Stimulated activated effector memory CD8-positive, alpha-beta T cell treated with anti-CD3 and anti-CD28 coated beads, Interleukin-12 subunit alpha, Interleukin-12 subunit beta, amount 100 ng/mL, for 72 hours (primary cell): ENCODE measurements at places on chromosomes 1 and 21.

DNA sequence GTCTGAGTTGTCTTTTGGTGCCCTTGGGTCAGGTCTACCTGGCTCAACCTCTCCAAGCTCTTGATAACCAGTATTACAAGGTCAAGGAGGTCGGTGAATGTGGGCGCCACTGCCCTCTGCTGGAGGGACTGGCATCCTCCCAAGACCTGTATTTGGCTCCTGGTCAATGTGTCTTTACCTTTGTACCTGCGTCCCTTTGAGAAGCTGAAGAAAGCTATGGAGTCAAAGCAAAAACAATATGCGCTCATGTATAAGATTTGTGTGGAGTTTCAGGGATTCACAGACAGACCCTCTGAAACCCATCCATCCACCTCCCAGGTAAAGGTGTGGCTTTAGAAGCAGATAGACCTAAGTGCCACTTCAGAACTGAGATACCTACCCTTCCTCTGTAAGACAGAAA is 61.8 kb upstream of the NBL1 start:
- peak; percentile 89 for DNase-seq

DNA sequence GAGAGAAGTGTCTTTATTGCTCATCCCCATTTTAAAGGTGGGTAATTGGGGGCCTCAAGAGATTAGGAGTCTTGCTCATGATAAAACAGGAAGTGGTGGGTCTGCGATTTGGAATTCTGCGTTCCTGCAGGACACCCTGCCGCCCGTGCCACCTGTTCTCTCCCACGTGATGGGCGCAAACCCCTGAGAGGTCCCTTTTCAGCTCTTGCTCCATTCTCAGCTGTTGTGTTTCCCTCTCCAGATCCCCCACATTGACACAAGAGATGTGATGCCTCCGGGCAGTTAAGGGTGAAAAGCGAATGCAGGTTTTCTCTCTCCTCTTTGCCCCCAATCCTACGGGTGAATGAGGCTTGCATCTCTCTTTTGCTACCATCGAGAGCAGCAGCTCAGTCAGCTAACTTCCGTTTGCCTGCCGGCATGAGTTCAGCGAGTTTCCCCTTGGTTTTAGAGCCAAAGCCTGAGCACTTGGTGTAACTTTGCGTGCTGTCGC is 57.5 kb downstream of the KIF26B start:
- DNase-seq = no peak

GRCh38 chr1:99146129-99146848 is 118.0 kb upstream of the PLPPR4 start:
- DNase-seq = no peak

GRCh38 chr1:204335085-204335484 is 24.6 kb downstream of the PLEKHA6 start:
- no peak for DNase-seq

DNA sequence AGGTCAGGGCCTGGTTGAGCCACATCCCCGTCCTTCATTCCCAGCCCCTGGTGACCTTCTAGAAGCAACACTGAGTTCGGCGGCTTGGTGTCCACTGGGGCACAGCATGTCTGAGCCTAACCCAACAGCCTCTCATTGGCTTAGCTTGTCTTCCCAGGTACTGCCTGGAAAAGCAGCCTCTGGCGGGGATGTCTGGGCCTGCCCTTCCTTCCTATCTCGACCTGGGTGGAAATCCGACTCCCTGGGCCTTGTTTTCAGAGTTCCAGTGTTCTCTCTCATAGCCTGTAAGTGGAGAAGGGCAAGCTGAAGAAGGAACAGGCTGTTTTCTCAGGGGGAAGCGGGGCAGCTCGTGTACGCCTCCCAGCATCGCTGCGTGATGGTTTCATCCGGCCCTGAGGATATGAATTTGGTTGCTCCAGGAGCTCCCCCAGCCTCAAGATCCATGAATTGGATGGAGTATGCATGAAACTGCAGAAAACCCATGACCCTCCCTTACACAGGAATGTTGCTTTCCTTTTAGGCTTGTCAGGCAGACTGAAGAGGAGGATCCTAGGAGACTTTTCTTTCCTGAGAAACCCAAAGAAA is 116.5 kb upstream of the IRF2BP2 start:
- DNase-seq = no peak

GRCh38 chr1:216054600-216054999 is 368.6 kb downstream of the USH2A start:
- DNase-seq = no peak

DNA sequence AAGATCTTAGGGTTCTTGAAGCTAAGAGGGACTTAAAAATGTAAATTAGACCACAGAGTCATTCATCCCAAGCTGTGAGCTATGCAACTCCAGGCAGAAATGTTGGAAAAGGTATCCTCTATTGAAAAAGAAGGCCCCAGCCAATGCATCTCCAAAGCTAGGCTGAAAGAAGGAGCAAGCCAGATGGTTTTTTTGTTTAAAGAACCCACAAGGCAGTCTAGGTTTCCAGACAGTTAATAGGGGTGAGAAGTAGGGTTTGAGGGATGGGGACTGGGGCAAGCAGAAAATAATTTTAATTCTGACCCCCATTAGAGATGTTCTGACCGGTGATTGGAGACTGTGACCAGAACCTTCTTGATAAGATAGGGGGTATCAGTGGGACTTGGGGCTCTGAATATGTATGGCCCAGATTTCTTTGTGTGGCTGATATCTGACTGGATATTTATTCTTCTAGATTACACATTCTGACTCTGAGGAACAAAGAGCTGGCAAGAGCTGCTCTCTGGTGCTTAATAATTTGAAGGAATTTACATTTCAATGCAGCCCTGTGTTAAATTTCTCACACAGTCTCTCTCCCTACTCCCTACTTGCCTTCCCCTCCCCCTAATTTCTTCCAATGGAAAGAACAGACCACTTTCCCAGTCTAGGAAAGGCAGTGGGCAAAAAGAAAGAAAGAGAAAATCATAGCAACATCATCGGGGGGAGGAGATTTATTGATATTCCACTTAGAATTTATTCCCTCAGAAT is 104.9 kb downstream of the NUF2 start:
- DNase-seq = no peak

DNA sequence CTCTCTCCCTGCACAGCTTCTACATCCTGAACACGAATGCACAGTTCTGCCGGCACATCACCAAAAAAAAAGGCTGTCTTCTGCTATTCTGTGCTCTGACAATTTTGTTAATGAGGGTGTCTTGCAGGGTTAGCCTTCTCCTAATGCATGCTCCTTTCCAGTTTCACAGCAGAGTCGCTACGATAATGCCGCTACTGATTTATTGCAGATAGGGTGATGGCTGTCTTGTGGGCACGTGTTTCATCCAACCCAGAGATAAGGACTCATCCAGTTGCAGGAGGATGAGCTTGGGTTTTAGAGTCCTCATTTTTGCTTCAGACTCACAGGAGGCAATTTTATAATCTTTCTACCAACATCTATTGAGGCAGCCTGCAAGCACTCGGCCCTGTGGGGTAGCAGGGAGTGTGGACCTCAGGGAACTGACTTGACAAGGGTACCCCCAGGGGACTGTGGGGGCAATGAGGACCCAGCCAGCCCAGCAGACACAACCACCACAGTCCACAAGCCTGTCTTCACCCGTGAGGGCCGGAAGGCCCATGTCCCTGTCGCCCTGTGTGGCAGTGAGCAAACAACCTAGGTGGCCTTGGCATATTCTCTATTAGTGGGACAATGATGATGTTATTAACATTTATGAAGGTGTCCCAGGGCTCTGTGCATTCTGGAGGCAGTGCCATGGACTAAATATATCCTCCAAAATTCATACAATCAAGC is 15.4 kb upstream of the UTS2 start:
- DNase-seq = no peak

DNA sequence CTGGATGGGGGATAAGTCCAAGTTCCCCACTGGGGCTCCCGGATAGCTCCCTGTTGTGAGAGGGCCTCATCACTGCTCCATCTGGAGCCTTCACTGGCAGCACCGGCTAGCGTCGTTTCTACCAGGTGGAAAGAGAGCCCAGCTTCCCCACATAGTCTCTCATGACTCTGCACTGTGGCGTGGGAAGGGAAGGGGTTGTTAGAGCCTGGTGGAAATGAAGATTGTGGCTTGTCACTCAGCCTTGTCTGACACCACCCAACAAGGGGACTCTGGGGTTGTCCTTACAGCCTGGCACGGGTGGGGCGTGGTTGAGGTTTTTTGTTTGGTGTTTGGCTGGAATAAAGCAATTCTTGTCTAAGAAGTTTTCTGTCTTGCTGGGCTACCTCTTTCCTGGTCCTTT is 94.6 kb downstream of the ADARB1 start:
- no peak for DNase-seq

DNA sequence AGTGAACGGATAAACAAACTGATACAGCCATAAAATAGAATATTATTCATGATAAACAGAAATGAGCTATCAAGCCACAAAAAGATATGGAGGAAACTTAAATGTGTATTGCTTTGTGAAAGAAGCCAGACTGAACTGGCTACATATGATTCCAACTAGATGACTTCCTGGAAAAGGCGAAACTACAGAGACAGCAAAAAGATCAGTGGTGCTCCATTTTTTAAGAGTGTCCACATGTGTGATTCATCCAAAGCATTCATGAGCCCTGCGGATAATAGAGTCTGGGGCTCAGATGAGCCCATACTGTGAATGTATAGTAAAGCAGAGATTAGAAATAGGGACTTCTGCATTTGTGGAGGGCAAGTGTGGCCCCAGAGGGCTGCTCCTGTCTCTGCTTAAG is 7.8 kb upstream of the TMEM222 start:
- no peak for DNase-seq

- DNase-seq = no peak
Observed at GRCh38 chr1:116195077-116195868, 84.1 kb downstream of the MAB21L3 start.

DNA sequence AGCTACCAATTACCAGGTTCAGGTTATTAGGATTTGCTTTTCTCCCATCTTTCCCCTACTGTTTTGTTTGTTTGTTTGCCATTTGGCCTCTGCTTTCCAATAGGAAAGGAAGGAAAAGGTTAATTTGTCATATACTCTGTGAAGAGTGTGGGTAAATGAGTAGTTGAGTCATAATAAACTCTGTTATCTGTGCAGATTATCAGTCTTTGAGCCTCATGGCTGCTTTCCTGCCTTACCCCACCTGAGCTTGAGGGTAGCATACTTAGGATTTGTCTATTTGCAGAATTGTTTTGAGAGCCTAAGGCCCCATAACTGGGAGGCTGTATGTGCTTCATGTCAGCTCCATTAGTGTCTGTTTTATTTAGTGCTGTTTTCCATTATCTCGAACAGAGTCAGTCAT is 32.9 kb upstream of the SNX27 start:
- no peak for DNase-seq

GRCh38 chr21:27423906-27424595 is 457.2 kb upstream of the ADAMTS5 start:
- DNase-seq = no peak

GRCh38 chr1:117770981-117771531 is 158.4 kb downstream of the GDAP2 start:
- DNase-seq = no peak

- no peak for DNase-seq
Observed at GRCh38 chr21:15370462-15370975, 305.7 kb upstream of the NRIP1 start.

- DNase-seq = no peak
Observed at GRCh38 chr1:68307378-68307787, 75.1 kb upstream of the WLS start.

DNA sequence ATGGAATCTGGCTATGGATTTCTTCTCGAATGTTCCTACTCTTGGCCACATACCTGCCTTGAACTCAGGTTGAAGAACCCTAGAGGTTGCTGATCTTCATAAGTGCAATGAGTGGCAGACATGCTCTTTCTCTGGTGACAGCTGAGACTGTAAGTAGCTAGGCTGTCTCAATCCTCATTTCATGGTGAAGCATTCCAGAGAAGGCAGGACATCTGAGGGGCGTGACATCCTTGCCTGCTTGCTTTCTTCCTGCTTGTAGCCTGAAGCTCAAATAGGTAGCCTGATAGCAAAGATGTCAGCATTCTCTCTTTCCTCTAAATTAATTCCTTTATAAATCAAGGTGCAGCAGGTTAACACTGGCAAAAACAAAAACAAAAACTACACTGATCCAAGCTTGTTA is 114.6 kb upstream of the MAGI3 start:
- no peak for DNase-seq

DNA sequence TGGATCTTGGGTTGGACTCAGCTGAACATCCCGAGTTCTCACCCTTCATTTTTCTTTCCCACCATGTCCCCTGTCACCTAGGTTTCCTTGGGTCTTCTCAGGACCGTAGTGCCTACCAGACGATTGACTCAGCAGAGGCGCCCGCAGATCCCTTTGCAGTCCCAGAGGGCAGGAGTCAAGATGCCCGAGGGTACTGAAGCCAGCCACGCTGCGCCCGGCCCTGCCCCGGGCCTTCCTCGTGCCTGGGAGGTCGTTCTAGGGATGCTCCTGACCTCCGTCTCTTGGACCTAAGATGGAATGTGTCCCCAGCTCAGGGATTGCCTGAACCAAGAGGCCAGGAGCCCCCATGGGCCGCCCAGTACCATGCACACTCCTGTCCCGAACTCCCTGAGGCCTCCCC is 12.0 kb upstream of the C1orf167 start:
- no peak for DNase-seq

DNA sequence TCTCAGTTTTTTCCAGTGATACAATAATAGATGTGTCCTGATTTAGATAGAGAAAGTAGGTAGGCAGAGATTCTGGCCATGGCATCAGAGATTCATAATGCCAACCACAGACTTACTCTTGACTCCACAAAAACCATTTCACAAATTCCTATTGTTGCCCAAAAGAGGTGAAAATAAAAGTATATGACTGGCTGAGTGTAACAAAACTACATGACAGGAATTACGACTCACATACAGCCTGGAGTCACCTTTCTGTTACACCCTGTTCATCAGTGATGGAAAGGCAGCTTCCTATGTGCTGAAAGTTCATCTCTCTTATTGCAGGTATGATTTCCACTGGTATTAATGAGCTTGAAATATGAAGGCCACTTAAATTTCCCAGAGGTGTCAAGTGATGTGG is 72.3 kb downstream of the MPZL1 start:
- no peak for DNase-seq

GRCh38 chr1:154157520-154158306 is 2.8 kb upstream of the NUP210L start:
- peak; percentile 82 for DNase-seq

DNA sequence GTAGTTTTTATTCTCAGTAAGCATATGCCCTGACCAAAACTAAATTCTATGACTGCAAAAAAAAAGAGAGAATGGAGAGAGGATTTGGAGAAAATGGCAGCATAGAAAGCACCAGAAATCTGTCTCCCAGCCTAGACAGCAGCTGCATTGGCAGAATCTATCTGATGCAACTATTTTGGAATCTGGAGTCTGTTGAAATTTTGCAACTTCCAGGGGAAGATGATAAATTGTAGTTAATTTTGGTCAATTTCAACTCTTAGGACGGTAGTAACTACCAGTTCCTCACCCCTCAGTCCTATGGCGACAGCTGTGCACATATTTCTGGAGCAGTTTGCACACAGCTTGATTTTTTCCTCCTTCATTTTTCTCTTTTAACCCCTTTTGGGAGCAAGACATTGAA is 10.9 kb downstream of the EXO5 start:
- DNase-seq = no peak
